ENCODE measurements at places on chromosomes 5 and 9.

DNA sequence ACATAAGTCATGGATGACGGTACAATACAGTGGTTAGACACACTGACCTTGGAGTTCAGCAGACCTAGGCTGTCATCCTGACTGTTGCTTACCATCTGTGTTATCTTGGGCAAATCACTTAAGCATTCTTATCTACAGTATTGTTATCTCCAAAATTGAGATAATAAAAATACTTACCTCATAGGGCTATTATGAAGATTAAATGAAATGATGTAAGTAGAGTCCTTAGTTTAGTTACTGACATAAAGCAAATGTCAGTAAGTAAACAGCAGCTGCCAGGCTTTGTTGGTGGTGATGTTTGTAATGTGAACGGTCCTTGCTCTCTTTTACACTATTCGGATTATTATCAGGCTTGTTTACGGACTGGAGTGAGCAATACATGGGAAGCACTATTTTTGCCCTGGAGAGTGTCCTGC is 107.3 kb upstream of the DPYSL3 start:
- DNase-seq = no peak

DNA sequence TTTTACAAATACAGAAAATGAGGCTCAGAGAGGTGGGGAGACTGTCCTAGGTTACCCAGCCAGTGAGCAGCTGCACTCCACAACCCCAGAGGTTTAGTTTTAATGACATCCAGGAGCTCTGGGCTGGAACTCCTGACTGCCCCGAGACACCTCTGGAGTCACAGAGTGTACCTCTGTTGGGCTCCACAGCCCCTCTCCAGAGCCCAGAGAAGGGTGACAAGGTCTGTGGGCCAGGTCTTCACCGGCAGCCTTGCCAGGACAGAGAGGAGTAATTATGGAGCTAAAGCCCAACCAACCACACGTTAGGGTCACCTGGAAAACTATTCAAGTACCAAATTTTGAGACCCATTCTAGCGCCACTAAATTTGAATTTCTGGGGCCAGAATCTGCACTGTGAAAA is 11.1 kb downstream of the CDX1 start:
- no peak for DNase-seq

- no peak for DNase-seq
These were observed 485.7 kb upstream of the TUSC1 start for GRCh38 chr9:26163931-26164330.

- no peak for DNase-seq
These were observed 245.4 kb upstream of the FBXL7 start for GRCh38 chr5:15254607-15255006.

- DNase-seq = no peak
These were observed 81.5 kb downstream of the NRG2 start for GRCh38 chr5:139961435-139962157.

GRCh38 chr9:123541411-123541810 is 185.4 kb downstream of the CRB2 start:
- DNase-seq = no peak

- DNase-seq = no peak
These were observed 7.5 kb upstream of the CDH6 start for GRCh38 chr5:31185951-31186350.

DNA sequence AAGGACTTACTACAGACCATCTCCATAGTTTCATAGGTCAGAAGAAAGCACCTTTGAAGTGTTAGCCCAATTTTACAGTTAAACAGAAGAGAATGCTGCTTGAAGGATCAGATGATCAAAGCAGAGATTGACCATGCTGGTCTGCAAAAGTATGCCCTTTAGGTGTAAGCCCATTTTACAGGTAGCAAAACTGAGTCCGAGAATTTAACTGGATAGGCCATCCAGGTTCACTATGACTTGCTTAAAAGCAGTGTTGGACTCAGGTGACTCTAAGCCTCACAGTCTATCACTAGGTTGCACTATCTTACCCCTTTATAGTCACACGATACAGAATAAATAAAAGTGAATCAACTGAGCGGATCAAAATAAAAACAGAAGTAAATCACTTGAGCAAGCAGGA is 212.7 kb downstream of the DCP2 start:
- DNase-seq = no peak

DNA sequence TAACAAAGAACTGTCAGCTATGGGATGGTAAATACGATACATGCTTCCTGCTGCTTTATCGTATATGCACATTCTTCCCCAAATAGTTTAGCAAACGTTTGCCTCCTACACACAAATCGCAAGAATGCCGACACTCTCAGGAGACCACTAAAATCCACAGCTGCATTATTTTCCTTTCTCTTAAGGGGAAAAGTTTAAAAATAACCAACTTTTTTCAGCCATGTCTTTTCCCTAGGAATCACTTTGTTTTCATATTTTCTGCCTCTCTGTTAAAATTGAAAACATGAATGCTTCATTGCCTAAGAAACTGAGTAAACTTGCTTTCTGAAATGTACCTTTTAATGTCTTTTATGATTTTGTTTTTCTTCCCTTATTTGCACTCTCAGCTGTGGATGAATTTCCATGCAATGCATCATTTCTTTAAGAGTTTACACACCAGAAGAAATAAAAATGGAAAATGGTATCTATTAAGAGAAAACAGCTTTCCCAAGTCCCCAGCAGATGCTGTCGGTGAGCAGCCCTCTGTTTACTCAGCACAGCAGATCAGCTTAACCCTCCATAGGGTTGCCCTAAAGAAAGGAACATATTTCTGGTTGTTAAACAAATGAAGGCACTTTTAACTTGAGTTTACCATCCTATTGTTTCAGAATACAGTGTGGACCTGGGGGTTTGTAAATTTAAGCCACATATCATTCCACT is 66.2 kb downstream of the IZUMO3 start:
- DNase-seq = peak; percentile 56

GRCh38 chr9:83280790-83281189 is 217.8 kb upstream of the RASEF start:
- DNase-seq = no peak

DNA sequence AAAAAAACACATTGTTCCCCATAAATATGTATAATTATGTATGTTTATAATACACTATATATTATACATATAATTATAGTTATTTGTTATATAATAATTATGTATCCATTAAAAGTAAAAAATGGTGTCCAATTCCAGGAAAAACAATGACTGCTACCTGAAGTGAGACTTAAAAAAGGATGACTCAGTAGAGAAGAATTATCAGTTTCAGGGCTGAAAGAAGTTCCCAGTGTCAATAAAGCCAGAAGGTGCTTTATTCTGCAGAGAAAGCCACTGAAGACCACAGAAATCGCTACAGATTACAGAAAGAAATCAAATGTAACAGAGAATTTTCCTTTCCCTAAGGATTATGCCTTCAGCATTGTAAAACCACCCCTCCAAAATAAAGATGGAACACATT is 50.9 kb downstream of the ANKRD31 start:
- no peak for DNase-seq

DNA sequence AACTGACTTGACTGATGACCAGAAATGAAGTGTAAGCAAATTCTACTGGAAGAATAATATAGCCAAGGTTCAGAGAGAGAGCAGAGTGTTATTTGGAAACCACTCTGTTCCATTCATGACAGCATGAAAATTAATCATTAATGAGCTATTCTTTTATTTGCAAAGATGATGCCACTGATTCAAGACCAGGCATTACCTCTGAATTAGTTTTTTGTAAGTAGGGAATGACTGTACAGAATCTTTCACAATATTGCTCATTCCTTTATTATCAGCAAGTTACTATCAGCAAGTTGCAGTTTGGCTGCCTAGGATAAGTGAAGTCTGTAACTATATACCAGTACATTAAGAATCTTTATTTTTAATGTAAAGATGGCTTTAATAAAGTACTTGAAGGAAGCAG is 75.1 kb upstream of the RGMB start:
- DNase-seq = no peak

Data from right forelimb (tissue), 1 donor.